ENCODE measurements at places on chromosomes 7 and 10.

GRCh38 chr7:35849954-35850353, 49.1 kb downstream of the SEPTIN7 start:
- DNase-seq, result no peak

DNA sequence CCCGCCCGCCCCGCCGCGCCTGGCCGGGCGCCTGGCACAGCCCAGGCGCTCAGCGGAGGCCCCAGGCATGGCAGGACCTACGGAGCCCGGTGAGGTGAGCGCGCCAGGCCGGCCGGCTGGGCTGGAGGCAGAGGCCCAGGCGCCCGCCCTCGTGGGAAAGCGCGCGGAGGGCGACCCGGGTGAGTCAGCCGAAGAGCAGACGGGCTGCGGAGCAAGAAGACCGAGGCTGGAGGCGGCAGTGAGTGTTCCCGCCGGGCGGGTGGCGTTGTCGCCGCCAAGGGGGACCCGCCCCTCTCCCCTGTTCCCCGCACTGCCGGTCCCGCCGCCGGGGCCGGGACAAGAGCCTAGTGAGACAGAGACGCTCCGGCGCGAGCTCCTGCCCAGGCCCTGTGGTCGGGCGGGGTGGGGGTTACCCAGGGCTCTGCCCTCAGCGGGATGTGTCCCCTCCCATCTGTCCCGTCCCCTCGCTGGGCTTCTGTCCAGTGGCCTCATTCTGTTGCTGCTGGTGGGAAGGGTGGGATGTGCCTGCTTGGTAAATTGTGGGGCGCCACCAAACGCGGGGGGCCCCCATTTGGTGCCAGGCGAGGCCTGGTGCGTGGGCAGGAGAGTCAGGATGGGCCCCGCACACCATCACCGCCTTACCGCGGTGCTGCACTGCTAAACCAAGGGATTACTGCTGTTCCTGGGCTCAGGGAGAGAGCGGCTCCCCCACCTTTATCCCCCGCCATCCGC, 17.0 kb upstream of the NODAL start:
- peak; percentile 52 for DNase-seq

- no peak for DNase-seq
These were observed 22.4 kb downstream of the SLC25A13 start for GRCh38 chr7:96299496-96299895.

- DNase-seq, result no peak
These were observed 44.7 kb upstream of the TRUB1 start for GRCh38 chr10:114893251-114893650.

DNA sequence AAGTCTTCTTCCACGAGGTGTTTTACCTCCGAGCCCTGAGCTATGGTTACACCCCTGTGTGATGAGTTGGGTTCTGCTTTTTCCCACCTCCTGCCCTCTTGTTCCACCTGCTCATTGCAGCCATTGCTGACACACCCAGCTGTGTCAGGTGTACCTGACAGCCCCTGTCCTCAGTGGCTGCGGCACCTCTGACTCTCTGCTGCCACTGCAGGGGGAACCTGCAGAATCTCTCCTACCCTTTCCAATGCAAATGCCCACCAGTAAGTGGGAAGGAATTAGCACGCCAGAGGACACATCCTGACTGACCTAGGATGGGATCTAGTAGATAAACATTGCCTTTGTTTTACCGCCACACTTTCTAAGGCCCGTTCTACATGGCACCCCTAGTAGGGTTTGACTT, 600.9 kb upstream of the MKI67 start:
- no peak for DNase-seq

DNA sequence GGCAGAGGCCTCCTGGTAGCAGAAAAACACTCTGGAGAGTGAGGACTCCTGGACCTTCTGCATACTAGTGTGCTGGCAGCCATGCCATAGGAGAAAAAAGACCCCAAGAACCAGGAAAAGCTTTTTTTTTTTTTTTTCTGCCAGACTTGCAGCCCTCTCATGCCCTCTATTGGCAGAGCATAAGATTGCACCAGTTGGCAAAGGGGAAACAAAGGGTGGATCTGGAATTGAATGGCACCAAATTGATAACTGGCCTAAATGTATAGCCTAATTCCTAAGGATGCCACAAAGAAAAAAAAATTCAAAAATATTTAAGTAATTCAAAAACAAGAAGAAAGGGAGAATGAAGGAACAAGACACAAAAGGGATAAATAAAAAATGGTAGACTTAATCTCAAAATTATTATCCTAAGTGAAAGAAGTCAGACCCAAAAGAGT, 112.5 kb upstream of the GHITM start:
- DNase-seq, result peak; percentile 41

- no peak for DNase-seq
These were observed 25.0 kb upstream of the AQP1 start for GRCh38 chr7:30886608-30887011.

DNA sequence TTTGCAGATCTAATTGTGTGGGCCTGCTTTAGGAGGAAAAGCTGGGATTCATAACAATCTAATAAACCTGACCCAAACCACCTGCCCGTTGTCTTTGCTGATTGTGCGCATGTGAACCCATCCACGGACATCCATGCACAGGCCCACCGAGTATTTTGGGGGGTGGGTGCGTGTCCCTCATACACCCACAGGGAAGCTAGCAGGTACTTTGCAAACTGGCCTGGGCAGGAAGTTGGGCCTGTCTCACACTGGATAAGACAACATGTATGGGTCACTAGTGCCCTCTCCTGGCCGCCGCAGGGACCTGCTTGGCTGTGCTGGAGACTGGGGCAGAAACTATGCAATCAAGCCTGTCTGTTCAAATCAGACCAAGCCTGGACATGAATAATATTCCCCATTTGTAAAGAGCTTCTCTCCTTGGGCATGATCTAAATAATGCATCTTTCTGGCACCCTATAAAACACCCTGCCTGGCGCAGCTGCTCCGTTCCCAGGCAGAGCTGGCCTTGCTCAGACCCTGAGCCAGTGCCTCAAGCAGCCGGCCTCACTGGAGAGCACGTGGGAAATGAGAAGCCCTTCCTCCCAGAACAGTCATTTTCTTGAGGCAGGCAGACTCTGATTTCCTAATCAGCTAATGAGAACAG, 15.8 kb downstream of the ECHDC3 start:
- DNase-seq, result peak; percentile 95

GRCh38 chr7:39592586-39592985, 26.4 kb downstream of the YAE1 start:
- DNase-seq, result no peak
